Naive thymus-derived CD4-positive, alpha-beta T cell (primary cell): ENCODE measurements at places on chromosomes 3 and 15.

DNA sequence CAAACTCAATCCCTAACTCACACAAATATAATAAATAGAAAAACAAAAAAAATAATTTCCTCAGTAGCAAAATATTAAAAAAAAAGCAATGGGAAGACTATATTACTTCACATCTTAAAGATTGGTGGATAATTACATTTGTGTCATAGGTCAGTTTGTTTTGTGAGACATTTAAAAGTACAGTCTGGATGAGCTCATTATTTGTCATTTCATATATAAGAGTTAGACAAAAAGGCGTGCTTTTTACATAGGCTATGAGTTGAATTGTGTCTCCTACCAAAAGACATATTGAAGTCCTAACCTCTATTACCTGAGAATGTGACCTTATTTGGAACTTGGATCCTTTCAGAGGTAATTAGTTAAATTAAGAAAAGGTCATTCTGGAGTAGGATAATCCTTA is 710.1 kb upstream of the CBLB start:
- DNase-seq: no peak

- no peak for DNase-seq
These were observed 48.8 kb downstream of the EXOG start for GRCh38 chr3:38544926-38545325.

DNA sequence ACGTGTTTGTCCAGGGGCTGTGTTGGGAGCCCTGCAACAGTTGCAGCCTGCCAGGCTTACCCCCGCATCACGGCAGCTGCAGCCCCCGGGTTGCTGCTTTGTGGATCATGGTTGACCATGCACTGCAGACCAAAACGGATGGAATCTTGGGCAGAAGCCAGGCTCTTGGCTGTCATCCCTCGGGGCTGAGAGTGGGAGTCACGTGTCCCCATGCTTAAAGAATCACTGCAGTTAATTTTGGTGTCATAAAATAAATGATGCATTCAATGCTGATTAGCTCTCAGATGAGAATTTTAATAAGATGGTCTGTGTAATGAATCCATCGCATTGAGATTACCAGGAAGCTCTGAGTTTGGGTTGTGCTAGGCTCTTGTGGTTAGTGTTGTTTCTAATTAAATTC is 115.6 kb downstream of the CHDH start:
- no peak for DNase-seq

DNA sequence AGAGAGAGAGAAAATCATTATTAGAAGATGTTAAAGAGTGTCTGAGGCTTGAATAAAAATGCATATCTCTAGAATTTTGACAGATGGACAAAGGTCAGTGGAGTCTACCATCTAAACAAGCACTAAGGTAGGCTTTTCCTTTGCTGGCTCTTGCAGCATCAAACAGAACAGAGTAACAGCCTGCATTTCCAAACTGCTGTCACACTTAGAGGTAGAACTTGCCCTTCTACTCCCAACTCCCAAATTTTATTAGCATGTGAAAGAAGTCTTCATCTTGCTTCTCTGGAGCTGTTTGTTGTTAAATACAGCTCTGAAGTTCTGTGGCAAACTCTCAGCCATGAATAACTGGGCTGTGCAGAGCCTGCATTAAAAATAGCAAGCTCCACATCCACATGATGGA is 4.1 kb upstream of the MB21D2 start:
- DNase-seq: no peak

DNA sequence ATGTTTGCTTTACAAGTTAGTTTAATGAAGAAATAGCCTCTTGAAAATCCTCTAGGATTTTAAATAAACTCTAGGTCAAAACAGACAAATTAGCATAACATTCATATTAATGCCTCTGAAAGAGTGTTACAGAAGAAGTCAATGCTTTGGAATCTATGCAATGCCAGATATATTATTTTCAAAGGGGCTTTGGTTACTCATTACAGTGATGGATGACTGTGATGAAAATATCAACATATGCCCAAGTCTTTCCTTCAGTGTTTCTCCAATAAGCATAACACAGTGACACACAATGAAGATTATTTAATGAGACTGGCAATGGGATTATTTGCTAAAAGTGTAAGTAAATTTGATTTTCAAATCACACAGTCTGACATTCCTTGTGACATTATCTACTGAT is 1247.2 kb downstream of the ROBO2 start:
- DNase-seq: no peak

DNA sequence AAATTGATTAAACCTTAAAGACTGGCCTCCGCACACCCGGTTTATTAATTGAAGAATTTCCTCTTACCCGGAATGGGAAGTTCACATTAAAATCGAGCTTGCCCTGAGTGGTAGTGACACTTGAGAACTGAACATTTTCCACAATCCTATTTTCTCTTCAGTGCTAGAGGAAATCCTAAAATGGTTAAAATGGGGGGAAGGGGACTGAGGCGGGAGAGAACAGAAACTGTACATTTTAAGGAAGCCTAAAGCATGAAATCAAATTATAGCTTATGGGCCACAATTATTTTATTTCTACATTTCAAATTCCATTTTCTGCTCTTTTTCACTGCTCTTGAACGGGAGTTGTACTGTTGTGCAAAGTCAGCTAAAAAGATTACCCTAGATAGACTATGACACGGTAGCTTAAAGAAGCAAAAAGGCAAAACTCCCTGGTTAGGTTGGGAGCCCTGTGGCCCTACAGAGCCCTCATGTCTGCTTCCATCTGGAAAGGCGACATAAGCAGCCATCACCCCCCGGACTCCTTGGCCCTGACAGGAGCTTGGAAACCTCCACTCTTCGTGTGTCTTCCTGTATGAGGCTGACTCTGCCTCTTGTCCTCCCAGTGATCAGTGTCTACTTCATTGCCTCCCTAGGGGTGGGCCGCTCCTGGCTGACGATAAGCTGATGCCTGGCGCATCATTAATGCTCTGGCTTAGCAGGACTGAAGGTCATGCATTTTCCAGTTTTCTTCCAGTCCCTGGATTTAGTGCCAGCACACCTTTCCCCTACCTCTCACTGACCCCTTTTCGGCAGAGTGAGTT is 79.3 kb downstream of the EEFSEC start:
- DNase-seq: no peak

DNA sequence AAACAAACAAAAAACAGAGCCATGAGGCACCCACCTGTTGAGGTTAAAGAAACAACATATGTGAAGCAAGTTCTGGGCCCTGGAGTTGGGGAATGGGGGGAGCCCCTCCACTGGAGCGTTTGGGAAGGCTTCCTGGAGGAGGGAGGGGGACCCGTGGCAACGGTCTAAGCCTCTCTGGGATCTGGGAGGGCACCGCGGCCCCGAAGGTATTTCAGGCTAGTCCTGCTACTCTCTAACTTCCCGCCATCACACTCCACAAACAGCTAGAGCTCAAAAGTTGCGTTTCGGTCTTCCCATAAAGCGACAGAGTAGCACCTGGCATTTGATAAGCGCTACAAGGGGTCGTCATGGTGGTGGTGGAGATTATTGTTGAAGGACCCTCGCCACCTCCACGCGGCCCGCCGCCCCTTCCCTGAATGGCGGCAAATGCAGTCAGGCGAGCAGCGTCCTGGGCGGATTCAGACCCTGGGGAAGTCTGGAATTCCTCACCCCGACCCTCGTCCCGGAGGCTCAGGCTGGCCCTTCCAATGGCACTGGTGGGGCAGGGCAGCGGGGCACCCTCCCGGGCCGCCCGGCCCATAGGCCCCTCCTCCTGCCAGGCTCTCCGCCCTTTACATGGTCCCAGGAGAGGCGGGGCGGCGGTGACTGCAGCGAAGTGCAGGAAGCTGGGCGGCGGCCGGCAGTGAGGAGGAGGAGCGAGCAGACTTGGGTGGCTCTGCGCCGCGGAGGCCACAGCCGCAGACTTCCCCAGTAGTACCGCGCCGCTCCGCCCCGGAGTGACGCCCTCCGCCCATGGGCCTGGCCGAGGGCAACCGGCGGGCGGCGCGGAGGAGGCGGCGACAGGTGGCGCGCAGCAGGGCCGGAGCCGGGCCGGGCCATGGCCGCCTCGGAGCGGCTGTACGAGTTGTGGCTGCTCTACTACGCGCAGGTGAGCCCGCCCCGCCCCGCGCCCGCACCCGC is at the start of gene NBEAL2:
NBEAL2 (plus strand) TSS at position 682 of the 960 bp plus-strand sequence; CDS start at position 878, 196 bp downstream.
- peak; percentile 91 for DNase-seq

- DNase-seq: no peak
These were observed 667 bp upstream of the KLHDC8B start for GRCh38 chr3:49170744-49171118.

GRCh38 chr3:152222327-152222726 is 46.4 kb upstream of the MBNL1 start:
- no peak for DNase-seq

DNA sequence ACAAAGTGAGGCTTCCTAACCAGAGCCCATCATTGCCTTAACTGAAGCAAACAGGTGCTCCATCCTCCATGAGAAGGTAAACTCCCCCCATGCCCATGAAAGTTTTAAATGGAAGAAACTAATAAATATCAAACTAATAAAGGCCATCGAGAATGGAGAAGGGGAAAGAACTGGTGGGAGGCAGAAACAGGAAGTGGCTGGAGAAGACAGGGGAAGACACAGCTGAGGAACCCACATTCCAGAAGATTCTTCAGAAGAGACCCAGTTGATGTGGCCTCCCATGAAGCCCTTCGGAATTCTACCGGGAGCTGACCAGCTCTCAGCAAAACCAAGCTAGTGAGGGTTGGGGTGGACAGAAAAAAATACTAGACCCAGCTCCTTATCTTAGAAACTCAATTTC is 41.6 kb downstream of the SH3BP5 start:
- DNase-seq: no peak

DNA sequence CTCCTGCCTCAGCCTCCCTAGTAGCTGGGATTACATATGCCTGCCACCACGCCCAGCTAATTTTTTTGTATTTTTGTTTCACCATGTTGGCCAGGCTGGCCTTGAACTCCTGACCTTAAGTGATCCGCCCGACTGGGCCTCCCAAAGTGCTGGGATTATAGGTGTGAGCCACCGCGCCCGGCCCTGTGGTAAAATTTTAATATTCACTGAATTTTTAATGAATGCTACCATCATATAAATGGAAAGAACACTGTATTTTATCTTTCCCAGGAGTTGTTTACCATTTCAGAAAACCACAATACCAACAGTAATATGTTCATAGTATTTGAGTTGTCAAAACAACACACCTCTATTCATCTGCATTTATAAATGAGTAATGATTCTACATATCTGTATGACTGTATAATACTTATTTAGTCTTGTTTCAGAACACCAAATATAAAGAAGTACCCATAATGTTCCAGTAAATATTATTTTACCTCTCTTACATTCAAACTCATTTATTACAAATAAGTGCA is 16.2 kb upstream of the MAGEF1 start:
- no peak for DNase-seq

DNA sequence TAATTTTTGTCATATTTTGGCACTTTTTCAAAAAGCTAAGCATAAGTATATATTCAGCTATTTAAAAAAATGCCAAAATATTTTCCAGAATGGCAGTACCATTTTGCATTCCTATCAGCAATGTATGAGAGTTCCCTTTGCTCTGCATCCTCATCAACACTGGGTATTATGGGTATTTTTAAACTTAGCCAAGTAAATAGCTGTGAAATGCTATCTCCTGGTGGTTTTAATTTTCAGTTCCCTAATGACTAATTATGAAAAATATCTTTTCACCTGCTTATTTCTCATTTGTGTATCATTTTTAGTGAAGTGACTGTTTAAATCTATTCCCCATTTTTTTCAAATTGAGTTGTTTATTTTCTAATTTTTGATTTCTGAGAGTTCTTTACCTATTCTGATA is 199.7 kb upstream of the NECTIN3 start:
- no peak for DNase-seq

DNA sequence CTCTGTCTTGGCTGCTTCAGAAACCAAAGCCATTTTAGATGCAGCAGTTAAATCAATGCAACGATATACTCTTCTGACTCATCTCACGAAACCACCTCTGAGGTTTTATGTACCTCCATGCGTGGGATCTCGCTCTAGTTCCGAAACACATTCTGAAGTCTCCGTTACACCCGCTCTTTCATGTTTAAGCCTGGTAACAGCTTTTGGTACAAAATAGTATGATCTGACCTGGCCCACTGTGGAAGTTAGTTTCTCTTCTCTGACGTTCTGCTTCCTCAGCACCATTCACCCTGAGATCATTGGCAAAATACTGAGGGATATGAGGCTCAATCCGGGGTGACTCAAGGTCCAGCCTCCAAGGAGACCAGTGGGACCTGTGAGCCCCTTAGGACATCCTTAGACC is 121.9 kb downstream of the TMEM266 start:
- no peak for DNase-seq

DNA sequence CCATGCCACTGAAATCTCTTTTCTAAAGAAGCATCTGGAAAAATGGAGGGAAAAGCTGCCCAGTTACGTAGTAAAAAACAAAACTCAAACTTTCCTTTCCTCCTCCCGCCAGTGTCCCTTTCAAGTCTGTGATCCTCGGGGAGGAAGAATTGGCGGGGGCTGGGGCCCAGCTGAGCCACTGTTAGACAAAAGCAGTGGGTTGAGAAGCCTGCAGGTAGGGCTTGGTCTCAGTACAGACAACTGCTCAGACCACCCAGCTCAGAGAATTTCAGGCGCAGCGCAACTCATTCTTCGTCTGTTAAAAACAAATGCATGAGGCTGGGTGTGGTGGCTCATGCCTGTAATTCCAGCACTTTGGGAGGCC is 117.1 kb downstream of the MYLK start:
- DNase-seq: no peak

DNA sequence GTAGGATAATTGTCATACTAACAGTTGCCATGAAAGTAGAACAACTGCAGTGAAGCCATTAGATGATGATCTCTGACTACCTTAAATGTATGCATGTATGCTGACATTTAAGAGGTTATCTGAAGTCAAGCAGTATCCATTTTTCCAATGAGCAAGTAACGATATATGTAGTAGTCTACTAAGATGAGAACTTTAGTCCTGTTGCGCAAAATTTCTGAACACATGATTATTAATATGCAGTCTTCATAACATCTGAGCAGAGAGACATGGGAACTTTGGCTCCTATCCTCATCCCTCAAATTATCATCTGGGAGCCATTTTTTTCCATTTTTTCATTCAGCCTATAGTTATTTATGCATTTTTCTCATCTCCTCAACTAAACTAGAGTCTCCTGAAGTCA is 79.2 kb downstream of the MME start:
- DNase-seq: no peak

DNA sequence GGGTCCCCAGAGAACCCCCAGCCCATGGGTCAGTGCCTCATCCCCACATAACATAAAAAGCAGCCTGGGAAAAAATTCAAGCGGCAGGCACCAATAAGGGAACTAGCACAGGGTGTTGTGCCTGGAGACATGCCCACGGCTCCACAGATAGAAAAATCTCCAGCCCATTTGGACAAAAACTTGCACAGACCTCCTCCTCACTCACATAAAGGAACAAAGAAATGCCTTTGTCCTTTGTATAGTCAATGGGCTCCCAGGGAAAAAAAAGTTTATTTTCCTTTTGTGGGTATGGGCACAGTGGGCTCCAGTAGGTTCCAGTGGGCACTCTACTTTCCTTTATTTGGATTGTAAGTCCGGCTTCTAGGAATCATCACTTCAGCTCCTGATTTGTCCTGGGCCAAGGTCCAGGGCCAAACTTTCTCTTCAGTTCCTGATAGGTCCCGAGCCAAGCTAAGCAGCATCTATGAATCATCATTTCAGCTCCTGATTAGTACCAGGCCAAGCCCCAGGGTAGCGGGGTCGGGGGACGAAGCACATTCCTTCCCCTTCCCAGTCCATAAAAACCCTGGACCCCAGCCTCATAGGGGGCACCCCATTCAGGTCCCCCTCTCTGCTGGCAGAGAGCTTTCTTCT is 1.6 kb upstream of the DNAH12 start:
- DNase-seq: no peak

GRCh38 chr3:21562243-21562642 is 188.8 kb downstream of the ZNF385D start:
- no peak for DNase-seq

GRCh38 chr3:46214751-46215352 is 6.7 kb upstream of the CCR1 start:
- no peak for DNase-seq

- DNase-seq: no peak
These were observed 6.7 kb upstream of the DNAJA4 start for GRCh38 chr15:78257681-78258080.
